Cardiac fibroblast (primary cell): ENCODE measurements at places on chromosomes 1 and 21.

GRCh38 chr1:91120936-91121335, 99.1 kb upstream of the ZNF644 start:
- DNase-seq, result no peak

DNA sequence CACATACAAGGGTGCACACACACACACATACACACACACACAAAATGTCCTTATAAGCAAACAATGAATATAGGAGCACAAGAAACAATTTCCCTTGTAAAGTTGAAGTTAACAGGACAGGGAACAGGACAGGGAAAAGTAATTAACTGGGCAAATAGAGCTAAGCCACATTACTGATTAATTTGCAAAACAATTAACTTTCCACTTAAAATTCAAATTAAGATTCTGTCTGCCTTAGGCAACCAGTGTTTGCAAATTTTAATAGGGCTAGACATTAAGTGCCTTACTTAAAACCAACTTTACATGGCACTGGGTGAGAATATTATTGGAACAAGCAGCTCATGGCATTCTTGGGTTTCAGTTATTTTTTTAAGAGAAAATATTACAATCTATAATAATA, 6.8 kb upstream of the CLDN8 start:
- DNase-seq, result no peak

DNA sequence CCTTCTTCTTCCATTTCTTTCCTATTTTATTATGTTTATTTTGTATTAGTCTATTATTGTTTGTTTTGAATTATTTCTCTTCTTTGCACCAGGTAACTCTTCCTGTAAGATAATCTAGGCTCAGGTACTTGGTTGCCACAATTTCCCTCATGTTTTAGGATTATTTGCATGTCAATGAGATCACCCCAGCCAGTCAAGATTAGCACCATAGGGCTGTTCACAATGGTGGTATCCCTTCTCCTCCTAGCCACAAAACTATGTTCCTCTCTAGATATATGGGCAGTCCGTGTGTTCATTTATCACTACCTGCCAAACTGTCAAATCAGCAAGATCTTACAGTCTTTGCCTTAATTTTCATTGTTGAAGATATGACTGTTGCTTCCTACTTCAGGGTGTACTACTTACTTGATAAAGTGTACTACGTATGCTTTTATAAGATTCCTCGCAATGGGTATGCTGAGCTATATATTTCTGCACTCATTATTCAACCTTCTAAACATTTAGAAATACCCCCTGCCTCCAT, 1536.2 kb downstream of the PLA2G4A start:
- DNase-seq, result no peak

DNA sequence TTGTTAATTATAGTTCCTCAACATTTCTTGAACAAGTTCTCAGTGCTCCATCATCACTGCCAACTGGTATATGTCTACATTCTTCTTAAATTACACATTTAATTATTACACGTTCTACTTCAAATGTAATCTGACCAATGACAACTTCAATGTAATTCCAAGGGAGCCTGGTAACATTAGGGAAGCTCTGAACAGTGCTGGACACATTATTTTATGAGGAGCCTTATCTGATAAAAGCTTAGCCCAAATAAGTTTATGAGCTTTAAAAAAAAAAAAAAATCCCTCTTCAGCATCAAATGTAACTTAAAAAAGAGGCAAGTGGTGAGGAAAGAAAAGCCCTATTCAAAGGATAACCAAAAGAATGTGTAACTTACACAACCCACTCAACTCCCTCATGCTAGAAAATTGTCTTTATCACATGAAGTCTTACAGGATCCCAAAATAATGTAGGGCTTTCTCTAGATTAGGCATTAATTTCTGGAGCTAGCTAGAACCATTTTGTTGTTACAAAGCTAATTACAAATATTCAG, 35.2 kb upstream of the ABCA4 start:
- DNase-seq, result peak; percentile 48
